Gastrocnemius medialis (tissue), 4 donors: ENCODE measurements at places on chromosomes 1 and 21. TPM values are rescaled to one million over a fixed set of nuclear protein-coding genes. Genes with fewer than 3 reads are reported as not detected.

EVA1B gene
- total RNA-seq: 17.6 TPM

MYOC gene
- total RNA-seq: 5.0 TPM

DNA sequence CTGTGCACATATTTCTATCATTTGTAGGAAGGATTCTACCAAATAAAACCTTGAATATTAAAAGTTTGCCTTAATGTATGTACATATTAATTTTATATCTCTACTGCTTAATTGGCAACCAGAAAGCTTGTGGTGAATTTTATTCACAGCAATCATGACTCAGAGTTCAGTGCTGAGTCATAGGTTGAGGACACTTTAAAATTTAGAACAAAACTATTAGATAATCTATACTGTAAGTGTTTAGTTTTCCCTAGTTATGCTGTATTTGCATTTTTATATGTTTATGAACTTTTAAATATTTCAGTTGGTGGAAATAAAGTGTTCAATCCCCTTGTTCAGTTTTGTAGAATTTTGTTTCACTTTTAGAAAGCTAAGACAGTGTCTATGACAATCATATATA is 841.5 kb downstream of the KCNT2 start:
- no peak for DNase-seq

DNA sequence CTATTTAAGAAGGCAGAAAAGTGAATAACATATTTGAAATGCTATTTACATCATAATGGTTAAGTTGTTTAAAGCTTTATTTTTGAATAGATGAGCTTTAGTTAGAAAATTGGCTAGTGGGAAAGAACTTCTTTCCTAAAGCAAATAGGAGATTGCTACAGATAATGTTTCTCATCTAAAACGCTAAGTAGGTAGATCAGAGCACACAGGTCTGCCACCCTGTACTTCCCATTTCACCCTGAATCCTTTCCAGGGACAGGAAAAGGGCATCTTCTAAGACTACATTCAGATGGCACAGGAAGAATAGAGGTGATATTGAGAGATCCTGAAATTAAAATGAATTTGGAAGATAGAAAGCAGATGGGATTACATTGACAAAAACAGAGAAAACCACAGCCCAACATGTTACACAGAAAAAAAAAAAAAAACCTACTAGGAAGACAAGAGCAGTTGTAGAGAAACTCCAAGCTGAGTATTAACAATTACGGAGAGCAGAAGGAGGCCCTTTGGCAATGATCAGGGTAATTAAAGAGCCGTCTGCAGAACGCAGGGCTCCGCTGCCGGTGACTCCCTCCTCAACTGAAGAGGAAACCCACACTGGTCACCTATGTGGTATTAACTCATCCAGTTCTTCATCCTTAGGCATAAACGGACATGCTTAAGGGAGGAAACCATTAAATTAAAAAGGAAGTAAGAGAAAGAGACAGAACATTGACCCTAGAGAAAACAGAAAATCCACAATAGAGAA is 53.6 kb upstream of the MAP10 start:
- no peak for DNase-seq

DNA sequence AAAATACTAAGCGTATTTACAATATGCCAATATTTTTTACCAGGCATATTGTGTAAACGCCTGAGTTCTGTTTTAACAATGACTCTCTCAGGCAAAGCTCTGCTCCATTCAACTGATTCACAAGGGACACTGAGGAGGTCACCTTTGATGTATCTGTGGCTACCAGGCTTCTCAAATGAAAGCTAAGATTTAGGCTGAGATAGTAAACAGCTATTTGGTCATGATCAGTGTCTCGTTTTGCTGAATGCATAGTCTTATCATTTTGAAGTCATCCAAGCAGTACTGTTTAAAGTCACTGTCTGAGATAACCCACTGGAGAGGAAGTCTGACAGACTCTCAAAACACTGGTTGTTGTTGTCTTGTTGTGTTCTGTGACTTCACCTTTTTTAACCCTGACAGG is 13.7 kb upstream of the PLPPR5 start:
- no peak for DNase-seq

DNA sequence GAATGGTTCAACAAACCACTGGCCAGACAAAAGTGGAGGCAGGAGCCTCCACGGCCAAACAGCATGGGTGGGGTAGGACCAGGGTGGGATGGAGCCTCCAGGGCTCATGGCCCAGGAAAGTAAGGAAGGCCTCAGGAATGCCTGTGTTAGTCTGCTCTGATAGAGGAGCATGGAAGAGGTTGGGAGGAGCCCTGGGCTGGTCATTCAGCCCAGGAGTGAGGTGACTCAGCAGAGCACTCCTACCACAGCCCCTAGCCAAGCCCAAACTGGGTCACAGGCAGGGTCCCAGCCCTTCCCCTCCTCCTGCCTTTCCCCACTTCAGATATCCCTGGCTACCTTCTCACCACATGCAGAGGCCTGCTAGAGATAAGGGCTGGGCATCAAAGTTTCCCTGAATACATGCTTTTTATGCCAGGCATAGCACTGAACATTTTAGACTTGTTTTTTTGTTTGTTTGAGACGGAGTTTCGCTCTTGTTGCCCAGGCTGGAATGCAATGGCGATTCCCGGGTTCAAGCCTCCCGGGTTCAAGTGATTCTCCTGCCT is 3.1 kb upstream of the SHISA4 start:
- DNase-seq: peak; percentile 63

C1orf159 gene
- total RNA-seq: 5.7 TPM
